ENCODE measurements at places on chromosomes 7 and 10.

- no peak for DNase-seq
These were observed 18.1 kb downstream of the STRA8 start for GRCh38 chr7:135251496-135252391.

GRCh38 chr7:114630201-114630990 lies 215.8 kb downstream of the FOXP2 start:
- DNase-seq = no peak

- no peak for DNase-seq
These were observed 58.3 kb downstream of the SHOC2 start for GRCh38 chr10:110977662-110978061.

DNA sequence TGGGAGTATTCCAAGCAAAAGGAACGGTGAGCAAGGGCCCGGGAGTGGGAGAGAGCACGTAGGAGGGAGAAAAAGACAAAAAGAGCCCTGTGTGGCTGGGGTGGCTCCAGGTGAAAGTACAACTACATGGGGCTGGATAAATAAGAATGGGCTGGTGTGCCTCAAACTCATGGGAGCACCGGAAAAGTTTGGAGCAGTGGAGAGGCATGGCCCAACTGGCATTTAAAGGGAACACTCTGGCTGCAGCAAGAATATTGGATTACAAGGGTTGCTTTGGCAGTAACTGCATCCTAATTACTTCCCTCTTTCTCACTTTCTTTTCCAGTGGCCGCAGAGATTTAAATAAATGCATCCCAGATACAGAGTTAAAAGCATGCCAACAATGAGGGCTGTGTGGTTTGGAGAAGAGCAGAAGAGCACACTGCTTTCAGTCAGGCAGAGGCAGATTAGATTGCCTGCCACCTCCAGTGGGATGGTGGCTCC lies 39.1 kb upstream of the HERPUD2 start:
- DNase-seq = no peak

DNA sequence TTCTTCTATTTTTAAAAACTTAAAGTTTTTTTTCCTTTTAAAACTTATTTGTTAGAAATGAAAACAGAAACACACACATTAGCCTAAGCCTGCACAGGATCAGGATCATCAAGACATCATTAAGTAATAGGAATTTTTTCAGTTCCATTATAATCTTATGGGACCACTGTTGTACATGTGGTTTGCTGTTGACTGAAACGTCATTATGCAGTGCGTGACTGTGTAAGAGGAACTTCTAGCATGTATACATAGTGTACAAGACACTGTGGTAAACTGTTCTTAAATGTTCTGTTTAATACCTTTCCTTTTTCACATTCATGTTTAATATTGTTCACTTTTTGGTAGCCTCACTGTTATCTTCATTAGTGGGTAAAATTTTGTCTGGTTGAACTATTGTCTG lies 12.1 kb downstream of the ENTPD7 start:
- DNase-seq = no peak

- no peak for DNase-seq
These were observed 45.9 kb upstream of the TMEM72 start for GRCh38 chr10:44865289-44865671.

DNA sequence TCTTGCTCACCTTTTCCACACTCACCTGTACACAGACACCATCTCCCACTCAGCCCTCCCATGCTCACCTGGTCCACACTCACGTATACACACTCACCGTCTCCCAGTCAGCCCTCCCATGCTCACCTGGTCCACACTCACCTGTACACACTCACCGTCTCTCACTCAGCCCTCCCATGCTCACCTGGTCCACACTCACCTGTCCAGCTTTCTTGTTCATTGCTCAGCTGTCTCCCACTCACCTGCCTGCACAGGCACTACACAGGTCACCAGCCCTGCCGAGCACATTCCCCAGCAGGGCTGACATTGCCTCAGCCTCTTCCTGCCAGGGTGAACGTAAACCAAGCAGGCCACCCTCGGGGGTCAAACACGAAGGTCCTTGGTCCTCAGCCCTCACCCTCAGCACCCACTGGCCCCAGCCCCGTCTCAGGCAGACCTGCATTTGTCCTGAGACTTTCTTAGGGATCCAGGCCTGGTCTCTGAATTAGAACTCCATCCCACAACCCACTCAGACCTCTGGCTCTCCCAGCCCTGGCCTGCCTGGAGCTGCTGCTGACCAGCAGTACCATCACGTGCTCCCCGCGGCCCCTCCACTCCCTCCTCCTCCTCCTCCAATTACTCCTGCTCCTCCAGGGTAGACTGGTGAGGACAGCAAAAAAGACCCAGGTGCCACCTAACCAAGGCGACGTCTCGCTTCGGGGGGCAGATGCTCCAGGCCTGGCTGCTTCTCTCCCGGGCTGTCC lies 12.8 kb upstream of the DNAAF5 start:
- no peak for DNase-seq

DNA sequence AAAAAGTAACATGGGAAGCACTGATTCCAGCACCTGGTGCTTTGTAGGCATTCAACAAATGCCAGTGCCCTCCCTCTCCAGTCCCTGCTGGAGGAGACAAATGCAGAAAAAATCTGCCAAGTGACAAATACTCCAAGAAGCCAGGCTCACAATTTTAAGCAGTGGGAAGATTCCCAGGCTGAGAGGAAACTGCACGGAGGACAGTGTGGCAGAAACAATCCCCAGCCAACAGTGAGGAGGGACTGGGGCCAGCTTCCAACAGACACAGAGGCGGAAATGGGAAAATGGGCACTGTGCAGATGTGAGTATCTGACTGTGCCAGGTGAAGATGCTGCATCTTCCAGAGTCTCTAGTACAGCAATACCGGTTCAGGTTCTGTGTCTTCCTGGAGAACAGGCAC lies 106.3 kb downstream of the SLIT1 start:
- DNase-seq = no peak

GRCh38 chr7:156180451-156181229 lies 368.4 kb upstream of the SHH start:
- DNase-seq = no peak

- DNase-seq = no peak
These were observed 52.9 kb downstream of the NRAP start for GRCh38 chr10:113610631-113611601.

- no peak for DNase-seq
These were observed 183.0 kb upstream of the CTBP2 start for GRCh38 chr10:125343118-125343925.

GRCh38 chr10:29034592-29034991 lies 254.3 kb upstream of the LYZL1 start:
- no peak for DNase-seq

GRCh38 chr10:22554461-22555182 lies 159.8 kb downstream of the PIP4K2A start:
- DNase-seq = no peak

- DNase-seq = no peak
These were observed 44.8 kb downstream of the CAMK2B start for GRCh38 chr7:44280636-44280992.

DNA sequence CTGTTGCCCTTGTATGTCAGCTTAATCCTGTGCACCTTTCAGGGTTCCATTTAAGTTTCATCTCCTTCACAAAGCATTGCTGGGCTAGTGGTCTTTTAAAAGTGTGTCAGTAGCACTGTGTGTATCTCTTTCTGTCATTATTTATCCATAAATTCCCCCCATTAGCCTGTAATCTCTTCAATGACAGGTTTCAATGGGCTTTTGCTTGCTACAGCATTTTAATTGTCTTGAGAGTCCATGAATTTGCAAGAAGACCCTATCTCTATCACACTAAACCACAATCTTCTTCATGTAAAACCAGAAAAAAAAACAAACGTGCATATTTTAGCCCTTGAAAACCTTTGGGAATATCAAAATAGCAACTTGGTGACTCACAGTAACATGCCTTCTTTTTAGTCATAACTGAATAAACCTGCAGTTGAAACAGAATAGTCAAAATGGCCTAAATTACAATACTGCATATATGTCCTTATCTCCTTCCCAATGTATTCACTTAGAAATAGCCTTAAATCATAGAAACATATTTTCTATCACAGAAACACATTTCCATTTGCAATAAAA lies 118.6 kb downstream of the PON1 start:
- no peak for DNase-seq

DNA sequence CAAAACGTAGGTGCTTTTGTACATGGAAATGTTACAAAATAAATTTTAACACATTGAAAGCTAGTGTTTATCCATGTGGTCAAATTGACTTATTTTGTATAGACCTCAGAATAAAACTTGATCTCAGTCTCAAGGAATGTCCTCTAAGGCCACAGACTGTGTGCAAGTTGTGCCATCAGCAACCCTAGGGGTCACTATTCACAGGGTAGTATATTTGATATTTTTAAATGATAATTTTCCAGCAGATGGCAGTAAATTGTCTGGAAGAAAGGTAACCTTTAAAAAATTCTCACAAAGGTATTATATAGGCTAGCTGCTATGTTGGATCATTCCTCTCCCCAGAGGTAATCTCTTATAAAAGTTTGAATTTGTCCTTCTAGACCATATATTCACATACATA lies 12.9 kb upstream of the SNX10 start:
- no peak for DNase-seq

DNA sequence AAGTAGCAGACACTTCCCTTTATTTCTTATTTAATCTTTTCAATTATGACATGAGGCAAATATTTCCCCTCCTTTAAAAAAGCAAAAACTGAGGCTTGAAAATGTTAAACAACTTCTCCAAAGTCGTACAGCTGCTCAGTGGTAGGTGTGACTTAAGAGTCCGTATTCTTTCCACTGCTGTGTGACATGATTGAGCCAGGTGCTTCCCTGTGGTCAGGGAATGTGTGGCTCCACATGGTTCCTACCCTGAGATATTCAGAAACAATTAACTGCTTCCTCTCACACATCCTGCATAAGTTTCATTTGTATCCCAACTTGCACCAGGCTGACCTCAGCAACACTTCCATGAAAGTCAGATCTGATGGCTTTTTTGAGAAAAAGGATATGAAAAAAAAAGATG lies 13.6 kb downstream of the OPALIN start:
- DNase-seq = no peak

DNA sequence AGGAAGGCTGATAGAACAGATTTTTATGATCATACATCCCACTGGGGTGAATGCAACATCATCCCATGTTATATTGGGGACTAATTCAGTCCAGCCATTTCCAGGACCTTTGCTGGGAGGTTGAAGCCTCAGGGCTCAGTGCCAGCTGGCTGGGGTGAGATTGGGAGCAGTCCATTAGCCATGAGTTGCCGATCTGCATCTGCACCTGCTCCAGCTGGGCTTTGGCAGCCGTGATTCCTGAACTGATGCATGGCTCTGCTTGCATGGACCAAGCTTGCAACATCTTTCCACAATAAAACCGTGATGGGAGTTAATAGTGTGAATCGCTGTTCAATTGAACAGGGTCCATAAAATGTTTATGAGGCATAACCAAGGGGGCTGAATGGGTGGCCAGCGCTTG lies 346.9 kb downstream of the TYW1 start:
- no peak for DNase-seq

DNA sequence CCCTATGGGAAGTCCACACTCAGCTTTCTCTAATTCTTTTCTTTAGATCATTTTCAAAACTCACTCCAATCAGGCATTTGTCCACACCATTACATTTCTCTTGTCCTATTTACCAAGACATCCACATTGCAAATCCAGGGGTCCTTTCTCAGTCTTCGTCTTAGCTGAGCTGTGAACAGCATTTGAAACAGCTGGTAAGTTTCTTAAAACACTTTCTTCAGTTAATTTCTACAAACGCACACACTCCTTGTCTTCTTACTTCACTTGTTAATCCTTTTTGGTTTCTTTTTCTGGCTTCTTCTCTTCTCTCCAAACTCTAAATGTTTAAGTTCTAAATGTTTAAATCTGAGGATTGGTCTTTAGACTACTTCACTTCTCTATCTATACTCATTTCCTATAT lies 769.3 kb downstream of the PHTF2 start:
- DNase-seq = no peak

- no peak for DNase-seq
These were observed 33.4 kb downstream of the INPP5A start for GRCh38 chr10:132570771-132571649.

DNA sequence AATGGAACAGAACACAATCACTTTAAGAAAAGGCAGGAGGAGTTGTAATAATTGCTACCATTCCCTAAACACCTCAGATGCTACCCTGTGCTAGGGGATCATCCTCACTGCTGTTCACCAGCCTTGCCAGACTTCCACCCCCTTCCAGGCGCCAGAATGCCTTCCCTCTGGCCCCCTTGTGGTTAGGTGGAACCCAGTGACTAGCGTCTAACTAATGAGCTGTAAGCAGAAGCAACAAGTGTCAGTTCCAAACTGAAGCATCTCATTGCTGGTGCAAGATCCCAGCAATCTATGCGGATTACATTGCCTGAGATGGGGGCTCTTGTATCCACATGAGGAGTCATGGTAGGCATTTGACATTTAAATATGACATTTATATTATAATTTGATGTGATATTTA lies 86.6 kb downstream of the FRMD4A start:
- no peak for DNase-seq

- DNase-seq = no peak
These were observed 75.7 kb downstream of the XRCC2 start for GRCh38 chr7:152600266-152600665.

- no peak for DNase-seq
These were observed 235.9 kb downstream of the FOXP2 start for GRCh38 chr7:114650491-114650890.

- no peak for DNase-seq
These were observed 24.1 kb upstream of the ZNRF2 start for GRCh38 chr7:30260246-30260768.
